ENCODE measurements at places on chromosomes 1 and 21.

- no peak for DNase-seq
These were observed 10.1 kb upstream of the IL10RB start for GRCh38 chr21:33256019-33256418.

- DNase-seq = no peak
These were observed 52.6 kb downstream of the MT1HL1 start for GRCh38 chr1:236951672-236952071.

DNA sequence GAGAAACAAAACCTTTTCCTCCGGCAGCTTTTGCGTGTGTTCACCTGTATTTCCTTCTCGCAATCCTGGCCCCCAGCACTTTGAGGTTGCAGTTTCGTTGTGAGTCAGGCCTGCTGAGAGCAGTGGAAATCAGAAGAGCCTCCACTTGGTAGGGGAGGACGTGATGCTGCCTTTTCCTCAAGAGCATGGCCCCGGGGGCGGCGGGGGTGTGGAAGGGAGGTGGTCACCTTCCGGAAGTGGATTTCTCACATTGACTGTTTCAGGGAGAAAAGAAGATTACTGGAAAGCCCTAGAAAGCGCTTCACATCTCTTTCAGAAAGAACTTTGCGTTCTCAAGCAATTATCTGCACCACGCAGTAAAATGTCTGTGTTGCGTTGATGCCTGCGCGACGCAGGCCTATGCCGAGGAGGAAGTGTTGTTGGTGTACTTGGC lies 12.2 kb upstream of the IL10 start:
- DNase-seq = no peak

GRCh38 chr1:220153147-220153546 lies 59.2 kb downstream of the IARS2 start:
- DNase-seq = no peak

- no peak for DNase-seq
These were observed 46.7 kb downstream of the GALNT2 start for GRCh38 chr1:230113593-230114236.
